Panc1 (cell line): ENCODE measurements at places on chromosomes 1 and 21. TPM values are rescaled to one million over a fixed set of nuclear protein-coding genes. Genes with fewer than 3 reads are reported as not detected.

Gene IGSF9
- total RNA-seq = 0.51 TPM

Gene RXRG
- not detected for total RNA-seq

DNA sequence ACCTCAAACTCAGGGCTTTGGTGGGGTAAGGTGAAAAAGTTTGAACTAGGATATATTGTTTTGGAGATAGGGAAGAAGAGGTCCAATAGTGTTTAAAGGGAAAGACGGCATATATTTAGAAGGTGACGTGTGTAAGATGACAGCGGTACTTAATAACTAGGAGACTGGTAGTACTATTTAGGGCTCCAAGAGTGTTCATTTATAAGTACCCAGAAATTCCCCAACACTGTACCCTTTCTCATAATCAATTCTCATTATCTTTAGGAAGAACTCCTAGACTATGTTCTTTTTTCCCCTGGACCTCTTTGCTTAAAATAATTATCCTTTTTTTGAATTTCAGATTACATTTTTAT, 1.5 kb downstream of the LYPLAL1 start:
- no peak for DNase-seq

Gene MYOM3
- 0.05 TPM for total RNA-seq

Gene MAP3K21
- total RNA-seq = 3.1 TPM

DNA sequence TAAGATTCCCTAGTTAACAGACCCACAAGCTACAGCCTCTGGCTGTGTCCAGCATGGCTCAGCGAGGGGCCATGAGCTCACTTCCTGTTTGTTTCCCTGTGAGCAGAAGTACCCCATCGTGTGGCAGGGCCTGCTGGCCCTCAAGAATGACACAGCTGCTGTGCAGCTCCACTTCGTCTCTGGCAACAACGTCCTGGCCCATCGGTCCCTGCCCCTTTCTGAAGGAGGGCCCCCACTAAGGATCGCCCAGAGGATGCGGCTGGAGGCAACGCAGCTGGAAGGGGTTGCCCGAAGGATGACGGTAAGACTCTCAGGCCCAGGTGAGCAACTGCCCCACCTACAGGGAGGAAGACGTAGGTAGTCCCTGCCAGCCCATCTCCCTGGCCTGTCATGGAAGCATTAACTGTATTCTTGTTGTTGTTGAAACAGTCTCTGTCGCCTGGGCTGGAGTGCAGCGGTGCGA, 38.2 kb downstream of the ZBTB17 start:
- DNase-seq = no peak

Gene RAP1GAP
- 4.6 TPM for total RNA-seq

DNA sequence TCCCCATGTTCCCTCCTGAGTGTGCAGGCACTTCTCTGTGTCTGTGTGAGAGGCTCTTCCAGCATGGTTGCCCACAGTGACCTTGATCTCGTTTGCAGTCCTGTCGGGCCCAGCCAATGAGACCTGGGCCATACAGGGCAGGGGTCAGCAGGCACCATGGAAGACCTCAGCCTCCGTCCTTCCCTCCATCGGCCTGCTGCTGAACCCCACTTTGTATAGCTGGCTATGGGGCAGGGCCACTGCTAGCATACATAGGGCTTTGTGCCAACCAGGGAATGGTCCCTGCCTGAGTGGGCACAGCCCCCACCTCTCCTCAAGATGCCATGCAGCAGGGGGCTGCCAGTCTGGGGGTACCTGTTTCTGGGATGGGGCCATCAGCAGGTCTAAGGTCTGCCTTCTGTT, 3.8 kb downstream of the C1orf35 start:
- DNase-seq = no peak

Gene SEC16B
- total RNA-seq = 0.39 TPM

Gene KRTAP7-1
- total RNA-seq = not detected

DNA sequence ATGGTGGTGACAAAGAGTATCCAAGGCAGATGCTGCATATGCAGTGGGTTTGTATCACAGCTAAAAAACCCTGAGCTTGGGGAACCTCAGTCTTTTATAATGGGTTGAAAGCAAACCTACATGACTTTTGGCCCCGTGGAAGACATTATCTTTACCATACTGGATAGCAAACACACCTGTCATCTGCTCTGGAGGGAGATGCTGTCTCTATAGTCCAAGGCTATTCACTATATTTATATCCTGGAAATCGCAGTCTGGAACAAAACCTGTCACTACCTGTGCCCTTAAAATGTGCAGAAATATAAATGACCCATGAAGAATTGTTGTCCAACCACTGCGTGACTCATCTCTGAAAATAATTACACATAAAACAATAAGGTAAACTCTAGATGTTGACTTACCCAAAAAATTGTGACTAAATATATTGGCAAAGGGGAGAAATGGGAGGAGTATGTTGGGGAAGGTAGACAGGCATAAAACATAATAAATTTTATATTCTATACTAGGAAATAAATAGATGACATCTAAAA, 121.0 kb upstream of the CXADR start:
- no peak for DNase-seq

DNA sequence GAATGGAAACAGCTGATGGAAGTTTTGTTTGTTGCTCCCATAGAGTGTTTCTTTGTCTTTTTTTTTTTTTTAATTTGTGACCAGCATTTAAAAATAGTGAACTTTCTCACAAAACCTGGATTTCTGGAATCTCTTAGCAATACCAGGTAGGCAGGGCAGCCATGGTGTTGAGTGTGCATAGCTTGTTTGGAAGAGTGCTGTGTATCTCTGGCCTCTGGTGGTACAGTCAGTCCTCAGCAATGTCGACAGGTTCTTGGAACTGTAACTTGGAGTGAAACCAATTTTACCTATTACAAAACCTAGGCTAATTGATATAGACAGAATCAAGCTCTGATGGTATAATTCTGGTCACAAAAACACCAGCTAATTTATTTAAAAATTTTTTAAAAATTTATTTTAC, 6.7 kb downstream of the AADACL3 start:
- no peak for DNase-seq

DNA sequence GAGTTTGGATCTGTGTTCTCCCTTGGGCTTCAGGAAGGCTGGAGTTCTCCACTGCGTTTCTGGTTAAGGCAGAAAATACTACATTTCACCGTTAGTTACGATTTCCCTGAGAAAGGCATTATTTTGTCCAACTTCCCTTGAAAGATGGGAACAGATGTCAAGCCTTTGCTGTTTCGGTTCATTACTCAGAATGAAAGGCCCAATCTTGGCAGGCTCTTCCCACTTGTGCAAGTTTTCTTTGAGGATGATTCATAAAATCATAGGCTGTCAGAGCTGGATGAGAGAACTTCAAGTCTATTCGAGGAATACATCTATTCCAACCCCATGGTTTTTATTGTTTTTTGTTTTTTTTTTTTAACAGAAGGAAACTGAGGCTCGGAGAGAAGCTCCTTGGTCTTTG, 205.2 kb downstream of the GRIK3 start:
- no peak for DNase-seq

- no peak for DNase-seq
Observed at GRCh38 chr1:228275179-228275429, 67.3 kb downstream of the OBSCN start.

Gene SERPINC1
- 0.64 TPM for total RNA-seq

- no peak for DNase-seq
Observed at GRCh38 chr1:5526385-5526750, 465.9 kb downstream of the NPHP4 start.

- no peak for DNase-seq
Observed at GRCh38 chr1:16054598-16055540, 11.3 kb downstream of the CLCNKB start.

Gene GLIS1
- total RNA-seq = 0.28 TPM

- no peak for DNase-seq
Observed at GRCh38 chr1:97907886-97908285, 12.9 kb downstream of the DPYD start.

DNA sequence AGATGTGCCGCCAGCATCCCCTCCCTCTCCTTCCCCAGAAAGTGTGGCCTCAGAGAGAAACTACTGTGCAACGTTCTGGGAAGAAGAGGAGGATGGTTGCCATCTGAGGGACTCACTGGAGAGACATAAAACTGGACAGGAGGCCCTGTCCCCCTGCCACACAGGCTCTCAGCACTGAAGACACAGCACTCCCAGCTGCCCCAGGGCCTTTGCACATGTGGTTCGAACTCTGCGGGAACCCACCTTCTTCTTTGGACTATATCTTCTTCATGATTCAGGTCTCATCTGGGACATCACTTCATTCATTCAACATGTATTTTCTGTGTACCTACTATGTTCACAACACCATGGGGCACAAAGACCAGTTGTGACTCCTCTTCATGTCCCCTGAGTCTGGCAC, 17.4 kb downstream of the IGSF21 start:
- no peak for DNase-seq

GRCh38 chr1:206074839-206075238, 21.9 kb downstream of the RHEX start:
- DNase-seq = no peak

DNA sequence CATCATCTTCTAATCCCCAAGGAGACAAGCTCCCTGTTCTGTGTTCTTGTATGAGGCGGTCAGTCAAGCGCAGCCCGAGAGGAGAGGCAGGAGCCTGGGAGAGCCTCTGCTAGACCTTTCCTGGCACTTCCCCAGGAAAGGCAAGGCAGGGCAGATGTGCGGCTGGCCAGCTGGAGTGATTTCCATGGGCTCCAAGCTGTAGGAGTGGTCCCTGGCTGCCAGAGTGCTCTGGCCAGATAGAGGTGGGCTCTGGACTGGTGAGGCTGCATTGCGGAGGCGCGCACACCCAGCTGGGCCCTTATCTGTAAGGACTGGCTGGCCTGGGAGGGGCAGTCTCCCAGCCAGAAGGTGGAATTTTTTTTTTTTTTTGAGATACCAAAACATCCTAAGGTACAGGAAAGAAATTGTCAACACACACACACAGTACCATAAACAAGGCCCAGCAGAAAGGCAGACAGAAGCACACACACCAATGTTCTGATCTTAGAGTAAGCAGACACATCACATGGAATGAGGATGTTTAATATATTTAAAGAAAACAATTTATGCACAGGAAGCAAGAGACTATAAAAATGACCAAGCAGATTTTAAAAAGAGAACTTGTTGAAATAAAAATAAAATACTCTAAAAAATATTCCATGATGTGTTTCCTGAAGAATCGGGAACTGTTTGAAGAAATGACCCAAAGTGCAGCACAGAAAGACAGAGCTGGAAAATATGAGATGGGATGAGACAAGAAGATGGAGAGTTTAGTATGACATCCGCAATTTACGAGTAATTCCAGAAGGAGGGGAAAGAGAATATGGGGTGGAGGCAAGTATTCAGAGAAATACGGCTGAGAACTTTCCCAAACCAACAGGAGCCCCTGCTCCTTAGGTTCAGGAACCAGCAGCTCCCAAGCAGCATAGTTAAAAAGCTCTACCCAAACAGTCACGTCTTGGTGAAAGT, 13.4 kb downstream of the IBA57 start:
- no peak for DNase-seq

DNA sequence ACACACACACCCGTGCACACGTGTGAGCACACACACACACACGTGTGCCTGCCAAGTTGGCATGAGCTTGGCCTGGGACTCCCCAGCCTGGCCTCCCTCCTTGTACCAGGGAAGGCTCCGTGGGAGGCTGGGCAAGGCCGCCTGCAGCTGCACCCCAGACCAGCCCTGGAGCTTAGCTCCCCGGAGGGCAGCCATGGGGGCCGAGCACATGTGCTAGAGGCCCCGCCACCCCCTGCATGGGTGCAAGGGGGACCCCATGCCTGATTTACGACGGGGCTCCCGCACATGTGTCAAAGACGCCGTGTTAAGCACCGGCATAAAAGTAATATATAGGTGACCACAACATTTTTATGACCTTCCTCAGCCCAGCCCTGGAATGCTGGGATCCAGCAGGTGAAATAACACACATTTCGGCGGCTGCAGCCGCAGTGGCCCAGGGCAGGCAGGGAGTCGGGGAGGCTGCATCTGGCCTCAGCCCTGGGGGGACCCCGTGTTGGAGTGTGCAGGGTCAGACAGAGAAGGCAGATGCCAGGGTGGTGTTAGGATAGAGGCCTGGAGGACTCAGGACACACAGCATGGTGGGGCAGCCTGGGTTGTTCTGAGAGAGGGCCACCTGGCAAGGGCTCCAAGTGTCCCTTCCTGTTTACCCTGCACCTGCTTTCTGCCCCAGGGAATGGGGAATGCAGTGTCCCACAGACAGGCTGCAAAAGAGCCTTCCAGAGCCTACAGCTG, 56.3 kb downstream of the WNT9A start:
- no peak for DNase-seq

Gene FBXO2
- total RNA-seq = 131 TPM

- no peak for DNase-seq
Observed at GRCh38 chr1:204894031-204894430, 23.4 kb downstream of the NFASC start.
